ENCODE measurements at places on chromosomes 16 and 17.

- DNase-seq, result no peak
Observed at GRCh38 chr16:747978-748746, 7.4 kb upstream of the CIAO3 start.

DNA sequence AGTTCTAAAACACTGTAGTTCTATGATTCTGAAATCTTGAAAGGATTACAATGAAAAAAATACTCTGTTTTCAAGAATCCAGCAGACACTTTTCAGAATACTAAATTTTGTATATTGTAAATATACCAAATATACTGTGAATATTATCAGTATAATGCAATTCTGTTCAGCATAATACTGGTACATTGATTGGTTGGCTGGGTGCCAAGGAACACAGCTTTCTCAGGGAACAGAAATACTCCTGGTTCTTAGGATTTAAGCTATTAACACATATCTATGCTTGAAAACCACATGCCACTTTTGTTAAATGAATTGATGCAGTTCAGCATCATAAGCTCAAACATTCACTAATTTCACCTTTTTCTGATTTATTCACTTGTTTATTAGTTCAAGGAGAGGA lies 2.5 kb upstream of the GINS3 start:
- DNase-seq, result no peak

- no peak for DNase-seq
Observed at GRCh38 chr17:17398943-17399926, 77.6 kb upstream of the MED9 start.

- DNase-seq, result no peak
Observed at GRCh38 chr17:68431661-68432071, 25.6 kb downstream of the WIPI1 start.

All from GM19239 (cell line).